Activated CD4-positive, alpha-beta T cell treated with anti-CD3 and anti-CD28 coated beads, Interleukin-2, amount 10 ng/mL, durations not matched to agents 7 days and 5 days (primary cell): ENCODE measurements at places on chromosomes 4 and X. TPM values are rescaled to one million over a fixed set of nuclear protein-coding genes. Genes with fewer than 3 reads are reported as not detected.

GRCh38 chr4:9924750-9925149, 96.5 kb downstream of the SLC2A9 start:
- H3K36me3 ChIP-seq, result no peaks in the 10 kb centered on the region
- no peak overlapping the region for H3K4me3 ChIP-seq
- no peaks in the 10 kb centered on the region for H3K27me3 ChIP-seq
- no peak for DNase-seq
- H3K4me1 ChIP-seq, result no peaks in the 10 kb centered on the region
- no peak overlapping the region for H3K27ac ChIP-seq

- no peaks in the 10 kb centered on the region for H3K27me3 ChIP-seq
- no peaks in the 10 kb centered on the region for H3K36me3 ChIP-seq
- H3K4me3 ChIP-seq, result no peak overlapping the region
Measured at GRCh38 chr4:98803251-98803650, 125.7 kb downstream of the EIF4E start.

GRCh38 chrX:152641996-152642395, 4.3 kb downstream of the GABRQ start:
- peaks cover 17% of the 10 kb centered on the region for H3K27me3 ChIP-seq
- no peaks in the 10 kb centered on the region for H3K36me3 ChIP-seq
- no peak for DNase-seq
- H3K27ac ChIP-seq, result no peak overlapping the region

DNA sequence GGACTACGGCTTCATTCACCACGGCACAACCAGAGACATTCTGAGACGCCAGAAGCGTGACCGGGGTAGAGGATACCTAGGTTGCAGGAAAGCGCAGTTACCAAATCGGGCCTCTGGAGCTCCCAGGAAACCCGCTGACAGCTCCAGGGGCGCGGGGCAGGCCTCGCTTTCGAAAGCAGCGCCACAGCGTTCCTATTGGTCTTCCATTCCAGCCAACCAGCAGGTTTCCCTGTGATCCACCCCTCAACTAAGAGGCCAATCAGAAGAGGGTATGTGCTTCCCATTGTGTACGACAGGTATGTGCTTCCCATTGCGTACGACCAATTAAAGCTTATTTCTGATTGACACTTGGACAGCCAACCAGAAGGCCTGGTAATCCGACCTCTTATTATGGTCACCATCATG, 14.9 kb downstream of the SNX12 start:
- peaks cover 21% of the 10 kb centered on the region for H3K4me1 ChIP-seq
- no peaks in the 10 kb centered on the region for H3K27me3 ChIP-seq
- peaks cover 19% of the 10 kb centered on the region for H3K36me3 ChIP-seq
- peak overlapping the region; percentile 65 for H3K4me3 ChIP-seq
- H3K27ac ChIP-seq, result peak overlapping the region; percentile 31

The ARSJ gene
- total RNA-seq, result not detected

The NEUROG2 gene
- total RNA-seq, result not detected

The ZNF674 gene
- 5.3 TPM for total RNA-seq

DNA sequence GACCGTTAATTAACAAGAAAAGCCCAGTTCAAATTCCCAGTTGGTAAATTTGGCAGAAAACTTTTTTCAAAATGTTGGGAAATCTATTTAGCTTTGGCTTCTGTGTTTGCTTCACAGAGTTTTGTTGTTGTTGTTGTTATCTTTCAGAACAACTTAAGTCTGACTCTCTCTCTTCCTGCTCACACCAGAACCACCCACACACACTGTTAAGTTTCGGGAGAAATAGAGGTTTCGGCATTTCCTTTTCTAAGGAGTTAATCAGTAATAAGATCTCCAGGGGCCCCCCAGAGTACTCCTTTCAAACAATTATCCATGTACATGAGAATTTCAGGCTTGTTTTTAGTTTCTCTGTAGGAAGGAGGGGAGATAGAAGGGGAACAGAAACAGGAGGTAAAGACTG, 106.2 kb upstream of the PTCHD1 start:
- H3K36me3 ChIP-seq, result no peaks in the 10 kb centered on the region
- H3K4me1 ChIP-seq, result no peaks in the 10 kb centered on the region
- DNase-seq, result no peak
- no peak overlapping the region for H3K27ac ChIP-seq
- no peak overlapping the region for H3K4me3 ChIP-seq

DNA sequence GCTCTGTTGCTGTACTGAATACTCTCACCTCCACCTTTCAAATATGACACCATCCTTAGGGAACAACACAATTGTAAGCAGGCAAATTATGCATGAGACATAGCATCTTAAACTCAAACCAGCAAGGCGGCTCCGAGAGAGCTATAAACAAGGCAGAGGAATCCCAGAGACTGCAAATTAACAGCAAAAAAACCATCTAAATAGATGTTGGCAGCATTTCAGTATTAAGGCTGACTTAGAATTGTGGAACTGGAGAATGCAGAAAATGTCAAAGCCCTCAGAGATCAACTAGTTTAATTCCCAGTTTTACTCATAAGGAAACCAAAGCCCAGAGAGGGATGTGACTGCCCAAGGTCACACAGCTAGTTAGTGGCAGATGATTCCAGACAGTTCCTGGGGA, 37.2 kb upstream of the SPANXC start:
- H3K36me3 ChIP-seq, result no peaks in the 10 kb centered on the region
- H3K4me3 ChIP-seq, result no peak overlapping the region
- DNase-seq, result no peak
- H3K27ac ChIP-seq, result no peak overlapping the region
- no peaks in the 10 kb centered on the region for H3K27me3 ChIP-seq

GRCh38 chr4:8167815-8168214, 9.2 kb upstream of the ABLIM2 start:
- no peaks in the 10 kb centered on the region for H3K4me1 ChIP-seq
- H3K27me3 ChIP-seq, result no peaks in the 10 kb centered on the region
- no peak overlapping the region for H3K27ac ChIP-seq
- no peak for DNase-seq

The BEND4 gene
- 0.19 TPM for total RNA-seq

- no peak overlapping the region for H3K27ac ChIP-seq
- H3K4me1 ChIP-seq, result no peaks in the 10 kb centered on the region
- no peaks in the 10 kb centered on the region for H3K27me3 ChIP-seq
Measured at GRCh38 chr4:130600706-130601105, 1504.8 kb downstream of the C4orf33 start.

DNA sequence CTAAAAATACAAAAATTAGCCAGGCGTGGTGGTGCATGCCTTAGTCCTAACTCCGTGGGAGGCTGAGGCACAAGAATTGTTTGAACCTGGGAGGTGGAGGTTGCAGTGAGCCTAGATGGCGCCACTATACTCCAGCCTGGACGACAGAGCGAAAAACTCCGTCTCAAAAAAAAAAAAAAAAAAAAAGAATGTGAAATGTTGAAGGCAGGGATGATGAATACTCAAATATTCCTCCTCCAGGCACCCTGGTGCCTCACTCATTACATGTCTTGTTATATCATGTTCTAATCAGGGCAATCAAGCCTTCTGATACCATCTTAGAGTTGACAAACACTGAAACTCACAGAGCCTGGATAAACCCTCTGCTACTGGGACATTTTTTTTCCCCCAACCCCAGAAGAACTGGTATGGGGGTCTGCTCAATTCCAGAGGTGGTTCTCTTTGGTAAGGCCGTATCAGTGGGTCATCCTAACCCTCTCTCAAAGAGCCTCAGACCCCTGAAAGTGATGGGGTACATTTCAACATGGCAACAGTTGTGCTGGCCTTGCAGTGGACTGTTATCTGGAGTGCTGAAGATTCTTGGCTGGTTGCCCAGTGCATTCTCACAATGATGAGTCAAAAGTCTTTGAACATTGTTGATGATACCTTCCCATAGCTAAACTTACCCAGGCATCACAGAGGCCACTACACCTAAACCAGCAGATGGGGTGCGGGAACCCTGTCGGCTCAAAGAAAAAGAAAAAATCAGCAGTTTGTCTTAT, 2.4 kb upstream of the SH3KBP1 start:
- H3K4me3 ChIP-seq, result no peak overlapping the region
- peaks cover 22% of the 10 kb centered on the region for H3K4me1 ChIP-seq
- H3K27me3 ChIP-seq, result no peaks in the 10 kb centered on the region
- DNase-seq, result no peak

The RNF212 gene
- 3.2 TPM for total RNA-seq

The GLRA2 gene
- total RNA-seq, result not detected

DNA sequence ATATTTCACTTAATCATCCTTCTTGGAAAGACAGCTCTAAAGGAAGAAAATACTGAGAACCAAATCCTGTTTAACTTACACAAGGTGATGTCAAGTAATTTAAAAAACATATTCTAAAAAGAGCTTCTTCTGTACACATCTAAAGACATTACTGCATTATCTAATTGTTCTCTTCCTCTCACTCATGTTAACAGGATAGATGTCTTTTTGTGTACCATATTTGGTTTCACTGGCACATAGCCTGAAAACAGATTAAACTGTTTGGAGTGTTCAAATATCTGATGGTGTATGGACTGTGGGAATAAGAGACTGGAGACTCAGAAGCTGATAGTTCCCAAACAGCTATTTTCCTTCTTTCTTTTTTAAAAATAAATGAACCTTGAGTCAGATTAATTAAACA, 213.3 kb upstream of the MAB21L2 start:
- H3K27ac ChIP-seq, result no peak overlapping the region
- H3K27me3 ChIP-seq, result no peaks in the 10 kb centered on the region
- H3K36me3 ChIP-seq, result no peaks in the 10 kb centered on the region
- peaks cover 13% of the 10 kb centered on the region for H3K4me1 ChIP-seq
- no peak overlapping the region for H3K4me3 ChIP-seq

- no peak overlapping the region for H3K4me3 ChIP-seq
- no peaks in the 10 kb centered on the region for H3K4me1 ChIP-seq
- no peaks in the 10 kb centered on the region for H3K27me3 ChIP-seq
- no peak for DNase-seq
Measured at GRCh38 chrX:95058815-95059214, 1384.8 kb downstream of the FAM133A start.

The SLC6A14 gene
- not detected for total RNA-seq

- peak overlapping the region; percentile 99 for H3K27ac ChIP-seq
- no peaks in the 10 kb centered on the region for H3K27me3 ChIP-seq
- peak; percentile 57 for DNase-seq
- H3K36me3 ChIP-seq, result peaks cover 45% of the 10 kb centered on the region
- peaks cover 26% of the 10 kb centered on the region for H3K4me1 ChIP-seq
Measured at GRCh38 chrX:12975991-12976558, 1.2 kb downstream of the TMSB4X start.

The TNMD gene
- total RNA-seq, result not detected

DNA sequence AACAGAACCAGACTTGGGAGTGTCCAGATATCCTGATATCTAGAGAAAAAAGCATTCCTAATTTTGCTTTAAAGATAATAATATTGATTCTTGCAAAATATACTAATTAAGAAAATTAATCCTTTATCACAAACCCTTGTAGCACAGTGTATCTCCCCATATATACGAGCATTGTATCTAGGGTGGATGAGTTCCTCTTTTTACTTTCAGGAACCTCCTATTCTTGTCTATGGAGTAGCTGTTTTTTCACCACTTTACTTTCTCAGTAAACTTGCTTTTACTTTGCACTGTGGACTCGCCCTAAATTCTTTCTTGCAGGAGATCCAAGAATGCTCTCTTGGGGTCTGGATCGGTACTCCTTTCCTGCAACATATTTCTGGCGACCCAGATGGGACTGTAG, 103.9 kb downstream of the GLUD2 start:
- DNase-seq, result no peak
- no peak overlapping the region for H3K27ac ChIP-seq
- no peaks in the 10 kb centered on the region for H3K36me3 ChIP-seq
- H3K4me1 ChIP-seq, result no peaks in the 10 kb centered on the region
- no peaks in the 10 kb centered on the region for H3K27me3 ChIP-seq

The YIPF7 gene
- total RNA-seq, result not detected

The JCHAIN gene
- total RNA-seq, result not detected

DNA sequence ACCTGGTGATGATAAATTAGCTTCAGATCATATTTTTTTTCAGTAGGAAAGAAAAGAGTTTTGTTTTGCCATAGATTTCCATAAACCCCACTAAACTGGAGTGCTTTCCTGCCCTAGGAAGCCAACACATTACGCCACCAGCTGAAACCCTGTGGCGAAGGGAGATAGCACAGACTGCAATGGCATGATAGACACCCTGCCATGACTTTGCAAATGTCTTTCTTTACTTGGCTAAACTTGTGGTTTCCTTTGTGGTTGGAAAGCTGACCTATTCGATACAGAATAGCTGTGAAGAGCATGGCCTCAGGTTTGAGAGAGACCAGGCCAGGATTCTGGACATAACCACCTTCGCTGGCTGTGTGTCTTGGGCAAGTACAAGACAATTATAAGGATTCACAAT, 19.1 kb downstream of the MFAP3L start:
- H3K4me1 ChIP-seq, result peaks cover 4% of the 10 kb centered on the region
- no peaks in the 10 kb centered on the region for H3K36me3 ChIP-seq
- peaks cover 11% of the 10 kb centered on the region for H3K27me3 ChIP-seq
- H3K4me3 ChIP-seq, result no peak overlapping the region

The CXXC4 gene
- not detected for total RNA-seq

GRCh38 chr4:103197765-103198110, 405 bp downstream of the CENPE start:
- peak overlapping the region; percentile 80 for H3K4me3 ChIP-seq
- peak overlapping the region; percentile 100 for H3K27ac ChIP-seq
- H3K27me3 ChIP-seq, result peaks cover 9% of the 10 kb centered on the region
- H3K36me3 ChIP-seq, result peaks cover 37% of the 10 kb centered on the region
